ENCODE measurements at places on chromosomes 7 and 10.

DNA sequence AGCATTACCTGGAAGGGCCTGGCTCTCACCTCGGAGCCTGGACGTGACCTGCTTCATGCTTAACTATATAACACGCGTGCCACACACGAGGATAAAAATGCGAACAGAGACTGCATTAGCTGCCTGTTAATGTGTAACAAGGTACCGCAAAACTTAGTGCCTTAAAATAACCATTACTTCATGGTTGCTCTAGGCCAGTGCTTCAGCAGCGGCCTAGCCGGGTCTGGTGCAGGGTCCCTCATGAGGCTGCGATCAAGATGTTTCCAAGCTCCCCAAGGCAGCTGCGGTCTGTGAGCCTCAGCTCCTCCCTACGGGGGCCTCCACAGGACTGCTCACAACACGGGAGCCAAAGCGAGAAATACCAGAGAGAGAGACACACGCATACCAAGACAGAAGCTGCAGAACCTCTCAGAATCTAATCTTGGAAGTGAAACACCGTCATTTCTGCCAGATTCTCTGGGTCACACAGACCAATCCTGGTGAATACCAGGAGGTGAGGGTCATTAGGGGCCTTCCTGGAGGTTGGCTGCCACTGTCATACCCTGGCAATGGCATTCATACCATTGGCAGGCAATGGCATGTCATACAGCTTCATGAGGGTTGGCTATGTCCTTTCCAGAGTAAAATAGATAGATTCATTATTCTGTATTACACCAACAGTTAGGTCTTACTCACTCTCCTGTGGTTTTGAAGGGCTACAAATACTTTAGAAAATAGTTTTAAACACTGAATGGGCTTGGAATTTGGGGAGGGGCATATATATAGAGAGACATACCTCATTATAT lies 94.5 kb downstream of the HIPK2 start:
- DNase-seq: no peak

- DNase-seq: no peak
These were observed 22.8 kb downstream of the WDFY4 start for GRCh38 chr10:48707472-48707871.

DNA sequence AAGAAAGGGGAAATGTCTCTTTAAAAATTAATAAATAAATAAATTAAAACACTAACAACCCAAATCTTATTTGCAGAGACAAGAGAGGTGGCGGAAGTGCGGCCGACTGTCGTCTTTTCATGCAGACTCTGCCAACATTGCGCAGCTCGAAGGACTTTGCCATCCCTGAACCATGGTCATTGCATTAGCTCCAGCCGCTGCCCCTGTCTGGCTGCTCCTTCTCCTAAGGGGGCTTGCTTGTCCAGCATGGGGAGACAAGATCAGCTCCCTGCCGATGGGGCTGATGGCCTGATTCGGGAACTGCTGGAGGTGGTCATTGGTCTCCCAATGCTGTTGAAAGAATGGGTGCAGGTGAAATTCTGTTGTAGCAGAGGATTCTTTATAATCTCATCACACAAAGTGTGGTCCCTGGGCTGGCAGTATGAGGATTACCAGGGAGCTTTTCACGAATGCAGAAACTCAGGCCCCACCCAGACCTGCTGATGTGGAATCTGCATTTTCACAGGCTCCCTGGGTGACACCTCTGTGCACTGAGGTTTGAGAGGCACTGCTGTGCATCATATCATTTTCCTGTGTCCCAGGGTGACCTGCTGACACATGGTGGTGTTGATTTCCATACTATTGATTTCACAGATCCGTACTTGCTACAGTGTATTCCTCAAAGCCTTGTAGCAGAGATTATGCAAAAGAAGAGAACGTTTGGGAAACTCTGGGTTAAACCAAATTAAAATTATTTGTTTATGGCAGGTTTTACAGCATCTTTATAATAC lies 172.4 kb upstream of the ZMIZ1 start:
- no peak for DNase-seq

DNA sequence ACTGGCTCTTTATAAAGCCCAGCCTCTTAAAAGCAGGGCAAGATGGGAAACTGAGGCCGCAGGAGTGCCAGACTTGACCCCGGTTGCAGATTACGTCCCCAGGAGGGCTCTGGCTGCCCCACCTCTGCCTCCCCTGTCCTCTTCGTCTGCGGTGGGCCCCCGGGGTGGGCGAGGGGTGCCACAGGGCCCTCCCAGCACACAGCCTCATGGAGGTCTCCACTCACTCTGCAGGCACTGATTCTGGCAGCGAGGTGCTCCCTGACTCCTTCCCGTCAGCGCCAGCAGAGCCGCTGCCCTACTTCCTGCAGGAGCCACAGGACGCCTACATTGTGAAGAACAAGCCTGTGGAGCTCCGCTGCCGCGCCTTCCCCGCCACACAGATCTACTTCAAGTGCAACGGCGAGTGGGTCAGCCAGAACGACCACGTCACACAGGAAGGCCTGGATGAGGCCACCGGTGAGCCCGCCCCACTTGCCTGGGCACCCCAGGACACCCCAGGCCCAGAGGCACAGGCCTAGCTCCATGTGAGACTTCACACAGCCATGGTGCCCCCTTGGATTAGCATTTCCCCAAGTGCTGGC lies 39.4 kb upstream of the SLC29A3 start:
- DNase-seq: no peak

DNA sequence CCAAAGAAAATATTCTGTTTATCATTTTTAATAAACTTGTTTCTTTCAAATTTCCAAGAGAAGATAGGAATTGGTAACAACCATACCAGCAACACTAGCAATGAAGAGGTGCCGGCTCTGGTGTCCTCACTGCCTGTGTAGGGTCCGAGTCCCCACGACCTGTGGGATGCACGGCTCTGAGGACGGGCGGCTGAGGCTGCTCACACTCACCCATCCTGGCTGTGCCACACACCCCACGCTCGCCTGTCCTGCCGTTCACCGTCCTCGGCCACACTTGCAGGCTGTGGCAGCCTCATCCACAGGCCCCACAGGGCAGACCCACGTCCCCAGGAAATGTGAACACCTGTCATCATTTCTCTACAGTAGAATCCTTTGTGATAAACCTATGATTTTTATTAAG lies 48.2 kb upstream of the DPYSL4 start:
- DNase-seq: no peak

DNA sequence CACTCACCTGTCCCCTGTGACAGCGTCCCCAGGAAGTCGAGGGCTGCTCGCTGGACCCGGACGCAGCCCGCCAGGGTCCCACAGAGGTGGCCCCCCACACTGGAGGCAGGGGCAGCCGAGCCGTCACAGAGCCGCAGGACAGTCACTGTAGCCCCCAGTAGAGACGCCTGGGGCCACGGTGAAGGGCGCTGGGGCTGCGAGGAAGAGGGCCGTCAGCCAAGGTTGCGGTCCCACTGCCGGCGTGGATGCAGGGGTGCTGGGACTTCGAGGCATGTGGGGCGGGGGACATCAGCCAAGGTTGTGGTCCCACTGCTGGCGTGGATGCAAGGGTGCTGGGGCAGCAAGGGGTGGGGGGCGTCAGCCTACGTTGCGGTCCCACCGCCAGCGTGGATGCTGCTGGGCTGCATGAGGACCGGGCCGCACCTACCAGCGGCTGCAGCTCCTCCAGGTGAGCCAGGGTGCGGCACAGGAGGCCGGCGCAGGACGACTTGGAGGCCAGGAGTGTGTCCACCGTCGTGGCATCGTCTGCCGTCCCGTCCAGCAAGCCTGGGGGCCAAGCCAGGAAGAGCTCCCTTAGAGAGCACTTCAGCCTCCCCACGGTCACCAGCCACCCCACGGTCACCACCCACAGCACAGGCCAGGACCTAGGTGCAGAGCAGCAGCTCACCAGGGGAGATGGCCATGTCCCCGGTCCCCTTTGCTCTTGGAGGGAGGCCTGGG lies 13.9 kb downstream of the BRAT1 start:
- DNase-seq: no peak

- DNase-seq: no peak
These were observed 265.3 kb downstream of the HDAC9 start for GRCh38 chr7:18760631-18761445.

Measured in cortex of kidney (tissue), 1 donor.